ENCODE measurements at places on chromosomes 7 and 10. TPM values are rescaled to one million over a fixed set of nuclear protein-coding genes. Genes with fewer than 3 reads are reported as not detected.

- no peak for DNase-seq
Measured at GRCh38 chr10:125468278-125468677, 214.7 kb downstream of the TEX36 start.

CHAT gene
- not detected for total RNA-seq

ANKRD61 gene
- total RNA-seq = not detected

WNT8B gene
- total RNA-seq = 0.20 TPM
